ENCODE measurements at places on chromosomes 6 and 20.
A peak's percentile ranks its signal among the peaks of the same experiment; 100 is the strongest.

DNA sequence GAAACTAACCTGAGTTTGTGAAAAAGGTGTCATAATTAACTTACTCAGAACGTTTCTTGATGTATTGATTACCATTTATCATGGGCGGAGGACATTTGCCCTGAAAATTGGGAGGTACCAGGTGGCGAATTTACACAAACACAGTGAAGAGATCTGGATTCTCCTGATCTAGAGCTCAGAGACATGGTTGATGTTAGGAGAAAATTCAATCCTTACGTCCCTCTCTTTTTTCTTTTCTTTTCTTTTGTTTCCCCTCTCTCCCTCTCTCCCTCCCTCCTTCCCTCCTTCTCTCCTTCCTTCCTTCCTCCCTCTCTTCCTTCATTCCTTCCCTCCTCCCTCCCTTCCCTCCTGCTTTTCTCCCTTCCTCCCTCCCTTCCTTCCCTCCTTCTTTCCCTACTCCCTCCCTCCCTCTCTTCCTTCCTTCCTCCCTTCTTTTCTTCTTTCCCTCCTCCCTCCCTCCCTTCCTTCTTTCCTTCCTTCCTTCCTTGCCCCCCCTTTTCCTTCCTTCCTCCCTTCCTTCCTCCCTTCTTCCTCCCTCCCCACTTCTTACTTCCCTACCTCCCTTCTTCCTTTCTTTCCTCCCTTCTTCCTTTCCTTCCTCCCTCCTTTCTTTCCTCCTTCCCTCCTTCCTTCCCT lies 234.1 kb downstream of the OTOR start:
- DNase-seq: no peak

DNA sequence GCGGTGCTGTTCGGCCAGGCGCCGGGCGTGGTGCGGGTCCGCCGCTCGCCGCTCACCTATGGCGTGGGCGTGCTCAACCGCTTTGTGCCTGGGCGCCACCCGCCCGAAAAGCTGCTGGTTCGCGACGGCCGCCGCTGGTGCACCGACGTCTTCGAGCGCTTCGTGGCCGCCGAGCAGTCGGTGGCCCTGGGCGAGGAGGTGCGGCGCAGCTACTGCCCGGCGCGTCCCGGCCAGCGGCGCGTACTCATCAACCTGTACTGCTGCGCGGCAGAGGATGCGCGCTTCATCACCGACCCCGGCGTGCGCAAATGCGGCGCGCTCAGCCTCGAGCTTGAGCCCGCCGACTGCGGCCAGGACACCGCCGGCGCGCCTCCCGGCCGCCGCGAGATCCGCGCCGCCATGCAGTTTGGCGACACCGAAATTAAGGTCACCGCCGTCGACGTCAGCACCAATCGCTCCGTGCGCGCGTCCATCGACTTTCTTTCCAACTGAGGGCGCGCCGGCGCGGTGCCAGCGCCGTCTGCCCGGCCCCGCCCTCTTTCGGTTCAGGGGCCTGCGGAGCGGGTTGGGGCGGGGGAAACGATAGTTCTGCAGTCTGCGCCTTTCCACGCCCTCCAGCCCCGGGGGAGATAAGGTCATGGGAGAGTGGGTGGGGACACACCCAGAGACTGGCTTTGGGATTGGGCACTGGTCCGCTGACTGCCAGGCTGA lies 15.7 kb downstream of the ADISSP start:
- no peak for DNase-seq

GRCh38 chr6:108348655-108349349 lies 53.9 kb downstream of the AFG1L start:
- DNase-seq: no peak

DNA sequence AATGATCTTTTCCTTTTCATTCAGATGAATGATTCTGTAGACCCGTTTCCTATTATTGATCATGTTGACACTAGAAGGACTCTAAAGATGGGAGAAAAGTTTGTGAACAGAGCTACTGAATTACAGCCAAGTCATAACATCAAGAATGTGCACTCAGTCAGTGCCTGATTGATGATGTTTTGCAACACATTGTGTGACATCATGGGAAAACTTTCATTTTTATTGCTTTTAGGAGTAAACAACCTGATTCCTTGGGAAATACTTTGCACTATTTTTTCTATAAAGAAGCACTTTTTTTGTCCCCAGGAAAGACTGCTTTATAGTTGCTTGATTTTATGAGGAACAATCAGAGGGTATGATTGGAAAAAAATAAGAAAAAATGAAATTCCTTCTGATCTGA lies 383.8 kb upstream of the JAG1 start:
- peak; percentile 4 for DNase-seq

DNA sequence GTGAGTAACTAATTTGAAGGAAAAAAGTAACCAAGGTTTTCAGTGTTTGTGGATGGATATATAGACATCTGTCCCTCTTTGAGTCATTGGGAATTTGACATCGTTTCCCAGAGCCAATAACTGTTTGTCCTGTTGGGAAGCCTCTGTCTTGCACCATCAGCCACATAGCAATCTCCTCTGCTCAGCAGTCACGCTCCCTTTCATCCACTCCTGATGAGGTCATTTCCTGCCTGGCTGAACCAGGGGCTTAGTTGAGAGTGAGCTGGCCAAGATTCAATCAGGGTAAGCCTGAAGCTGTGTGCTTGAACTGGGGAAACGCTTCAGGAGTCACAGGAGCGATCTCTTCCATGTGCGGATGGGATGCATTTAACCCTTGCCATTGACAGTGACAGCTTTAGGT lies 121.5 kb upstream of the FOXQ1 start:
- DNase-seq: peak; percentile 94

GRCh38 chr6:25180630-25181349 lies 98.4 kb upstream of the CARMIL1 start:
- DNase-seq: no peak

DNA sequence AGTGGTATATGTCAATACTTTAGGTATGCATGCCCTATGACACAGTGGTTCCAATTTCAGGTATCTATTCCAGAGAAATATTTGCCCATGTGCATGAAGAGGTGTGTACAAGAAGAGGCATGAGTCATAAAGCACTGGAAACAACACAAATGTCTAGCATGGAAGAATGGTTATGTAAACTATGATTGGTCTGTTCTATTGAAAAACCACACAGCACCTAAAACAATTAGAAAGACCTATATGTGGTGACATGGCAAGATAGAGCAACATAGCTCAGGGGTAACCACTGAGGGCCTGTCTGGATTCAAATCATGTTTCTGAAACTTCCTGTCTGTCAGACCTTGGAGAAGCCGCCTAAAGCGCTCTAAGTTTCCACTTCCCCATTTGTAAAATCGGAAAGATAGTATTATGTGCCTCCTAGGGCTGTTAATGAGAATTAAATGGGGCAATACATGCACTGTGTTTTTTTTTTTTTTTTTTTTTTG lies 76.0 kb upstream of the SHLD1 start:
- peak; percentile 31 for DNase-seq

DNA sequence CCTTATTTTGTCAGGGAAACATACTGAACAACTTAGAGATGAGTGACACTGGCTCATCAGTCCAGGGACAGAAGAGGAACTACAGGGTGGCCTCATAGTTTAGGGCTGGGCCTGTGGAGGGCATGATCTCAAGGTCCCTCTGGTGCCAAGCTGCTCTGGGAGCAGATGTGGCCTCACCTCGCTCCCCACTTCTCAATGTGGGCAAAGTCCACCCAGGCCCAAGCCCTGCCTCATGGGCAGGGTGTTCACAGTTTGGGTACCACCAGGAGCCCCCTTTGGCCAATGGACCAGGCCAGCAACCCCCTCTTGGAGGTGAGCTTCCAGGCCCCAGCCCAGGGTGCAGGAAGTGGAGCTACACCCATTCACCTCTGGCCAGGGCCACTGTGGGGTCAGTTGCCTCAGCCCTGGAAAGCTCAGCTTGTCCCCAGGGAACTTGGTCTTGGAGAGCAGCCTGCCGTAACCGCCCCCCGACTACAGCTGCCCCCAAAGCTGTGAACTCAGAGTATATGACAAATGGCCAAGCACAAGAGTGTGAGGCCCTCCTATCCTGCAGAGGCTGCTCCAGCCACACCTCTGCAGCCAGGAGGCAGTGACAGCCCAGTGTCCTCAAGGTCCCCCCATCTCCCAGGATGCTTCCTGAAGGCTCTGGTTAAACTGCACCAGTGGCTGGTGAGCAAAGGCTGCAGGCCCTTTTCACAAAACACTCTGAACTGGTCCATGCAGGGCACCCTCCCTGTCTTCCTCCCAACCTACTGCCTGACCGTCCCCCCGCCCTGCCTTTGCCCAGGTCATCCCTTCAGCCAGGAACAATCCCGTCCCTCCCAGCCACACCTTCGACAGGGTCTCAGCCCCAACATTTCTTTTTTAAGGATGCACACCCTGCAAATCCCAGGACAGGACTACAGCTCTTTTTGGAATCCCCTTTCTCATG lies 3.6 kb downstream of the ADISSP start:
- DNase-seq: no peak

GRCh38 chr6:71248306-71248765 lies 40.3 kb upstream of the OGFRL1 start:
- peak; percentile 85 for DNase-seq

DNA sequence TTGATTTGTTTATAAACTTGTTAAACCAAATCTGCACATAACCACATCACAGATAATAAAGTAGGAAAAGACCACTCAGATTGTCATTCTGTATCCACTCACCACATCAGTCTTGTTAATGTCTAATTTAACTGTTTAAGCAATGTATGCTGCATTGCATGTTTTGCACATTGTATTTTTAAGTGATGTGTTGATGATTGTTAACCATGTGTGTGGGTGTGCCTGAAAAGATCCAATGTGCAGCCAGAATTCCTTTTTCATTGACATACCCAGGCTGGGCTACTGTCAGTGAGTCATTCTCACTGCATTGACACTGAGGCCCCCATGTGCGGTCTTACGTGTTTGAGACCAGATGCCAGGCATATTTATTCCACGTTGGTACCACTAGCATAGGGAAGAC lies 167.3 kb downstream of the TRMT11 start:
- peak; percentile 53 for DNase-seq

DNA sequence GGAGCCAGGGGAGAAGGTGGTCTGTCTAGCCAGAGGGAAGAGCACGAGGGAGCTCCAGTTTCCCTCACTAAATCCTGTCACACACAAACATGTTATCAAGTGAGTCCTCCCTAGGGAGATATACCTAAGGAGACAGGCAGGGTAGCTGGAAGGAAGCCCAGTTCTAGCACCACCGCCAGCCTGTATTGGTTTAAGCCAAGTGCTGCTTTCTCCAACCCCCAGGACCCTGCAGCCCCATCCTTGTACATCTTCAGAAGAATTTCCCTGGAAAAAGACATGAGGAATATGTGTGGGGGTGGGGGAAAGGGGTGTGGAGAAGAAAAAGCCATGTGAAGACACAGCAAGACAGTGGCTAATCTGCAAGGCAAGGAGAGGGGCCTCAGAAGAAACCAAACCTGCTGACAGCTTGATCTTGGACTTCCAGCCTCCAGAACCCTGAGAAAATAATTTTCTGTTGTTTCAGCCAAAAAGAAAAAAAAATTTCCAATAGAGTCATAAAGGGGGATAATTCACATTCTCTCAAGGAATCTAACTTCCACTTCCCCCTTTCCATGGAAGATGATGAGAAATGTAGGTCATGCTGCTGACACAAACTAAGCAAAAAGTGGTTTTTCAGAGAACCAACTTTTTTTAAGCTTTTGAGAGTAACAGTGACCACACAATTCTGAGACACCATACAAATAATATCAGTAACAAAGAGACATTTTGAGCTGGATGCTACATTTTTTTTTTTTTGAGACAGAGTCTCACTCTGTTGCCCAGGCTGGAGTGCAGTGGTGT lies 103.2 kb upstream of the PRDM1 start:
- DNase-seq: no peak

DNA sequence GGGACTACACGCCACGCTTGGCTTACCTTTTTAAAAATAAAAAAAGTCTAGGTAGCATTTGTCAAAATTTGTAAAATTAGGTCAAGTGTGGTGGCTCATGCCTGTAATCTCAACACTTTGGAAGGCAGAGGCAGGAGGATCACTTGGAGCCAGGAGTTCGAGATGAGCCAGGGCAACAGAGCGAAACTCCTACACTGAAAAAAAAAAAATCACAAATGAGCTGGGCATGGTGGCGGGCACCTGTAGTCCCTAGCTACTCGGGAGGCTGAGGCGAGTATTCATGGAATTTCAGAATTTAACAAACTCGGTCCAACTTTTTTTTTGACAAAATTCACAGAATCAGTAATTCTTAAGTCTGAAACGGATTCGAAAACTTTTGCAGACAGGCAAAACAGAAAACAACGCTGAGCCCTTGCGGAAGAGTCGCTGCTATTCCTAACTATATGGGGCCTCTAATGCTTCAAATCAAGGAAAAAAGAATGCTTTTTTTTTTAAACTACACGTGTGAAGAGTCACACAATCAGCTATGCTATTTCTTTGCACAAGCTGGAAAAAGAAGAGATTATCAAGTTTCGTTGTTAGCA lies 62.9 kb downstream of the GTF2H5 start:
- DNase-seq: no peak

DNA sequence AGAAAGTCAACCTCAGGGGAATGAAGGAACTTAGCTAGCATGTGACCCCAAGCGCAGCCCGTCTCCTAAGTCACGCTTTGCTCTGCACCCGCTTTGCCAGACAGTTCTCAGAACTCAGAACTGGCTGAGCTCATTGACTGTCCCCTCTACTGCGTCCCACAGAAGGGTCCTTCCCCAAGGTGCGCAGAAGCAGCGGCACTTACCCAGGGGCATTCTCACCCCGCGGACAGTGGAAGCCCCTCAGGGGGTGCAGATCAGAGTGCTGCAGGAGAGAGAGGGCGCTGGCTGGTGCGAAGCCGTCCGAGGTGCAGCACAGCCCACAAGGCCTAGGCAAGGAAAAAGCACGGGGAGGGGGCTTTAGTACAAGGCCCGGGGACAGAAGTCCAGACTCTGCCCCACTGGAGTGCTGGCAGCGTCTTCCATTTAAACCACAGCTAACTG lies 807 bp downstream of the SNHG17 start:
- peak; percentile 63 for DNase-seq

DNA sequence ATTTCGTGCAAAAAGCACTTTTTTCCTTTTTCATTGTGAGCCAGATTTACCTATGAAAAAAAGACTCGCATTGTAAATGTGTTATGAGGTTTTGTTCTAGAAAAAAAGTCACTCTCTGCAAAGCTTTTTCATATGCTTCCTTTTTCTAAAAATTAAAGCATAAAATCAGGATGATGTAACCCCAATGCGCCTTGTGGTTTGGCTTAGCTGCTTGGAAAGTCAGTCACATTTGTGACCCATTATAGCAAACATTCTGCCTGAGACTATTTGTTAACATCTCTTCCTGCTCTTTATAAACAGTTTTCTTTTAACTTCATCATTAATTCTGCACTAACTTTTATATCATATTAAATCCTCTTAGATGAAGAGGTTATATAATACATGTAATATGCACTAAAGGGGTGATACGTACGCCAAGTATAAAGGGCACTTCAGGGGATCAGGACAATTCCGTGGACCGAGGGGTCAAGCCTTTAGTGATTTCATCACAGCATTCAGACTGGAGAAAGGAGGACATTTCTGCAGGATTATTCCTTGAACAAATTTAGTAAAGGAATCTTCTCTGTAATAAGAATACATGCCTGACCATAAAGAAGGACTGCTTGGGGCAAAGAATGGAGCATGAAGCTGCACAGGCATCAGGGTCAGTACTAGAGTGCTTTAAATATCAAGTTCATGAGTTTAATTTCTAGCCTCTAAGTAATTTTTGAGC lies 48.1 kb upstream of the SMLR1 start:
- peak; percentile 86 for DNase-seq

- DNase-seq: no peak
These were observed 795 bp downstream of the MMP24OS start for GRCh38 chr20:35277127-35277526.
